ENCODE measurements at places on chromosomes 11 and 22.

- DNase-seq, result no peak
These were observed 35.0 kb upstream of the HIPK3 start for GRCh38 chr11:33222052-33222750.

- DNase-seq, result no peak
These were observed 41.2 kb upstream of the PAK1 start for GRCh38 chr11:77515063-77515462.

GRCh38 chr11:9922806-9923205 lies 258.9 kb downstream of the SWAP70 start:
- peak; percentile 31 for DNase-seq

GRCh38 chr11:119907878-119908572 lies 179.0 kb upstream of the NECTIN1 start:
- peak; percentile 22 for DNase-seq

DNA sequence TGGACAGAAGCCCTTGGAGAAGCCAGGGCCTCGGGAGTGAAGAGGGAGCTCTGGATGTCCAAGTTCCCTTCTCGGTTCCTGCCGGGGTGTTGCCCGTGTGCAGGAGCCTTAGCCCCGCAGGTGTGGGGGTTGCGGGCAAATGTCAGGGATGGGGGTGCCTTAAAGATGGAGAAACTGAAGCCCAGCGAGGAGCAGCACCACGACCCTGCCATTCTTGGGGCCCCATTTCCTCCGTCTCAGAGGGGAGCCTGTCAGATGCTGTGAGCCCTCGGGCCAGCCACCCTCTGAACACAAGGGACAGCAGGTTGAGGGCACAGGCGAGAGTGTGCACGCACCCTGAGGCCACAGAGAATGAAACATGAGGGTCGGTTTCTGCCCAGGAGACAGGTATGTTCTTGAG lies 6.3 kb downstream of the OSBPL5 start:
- no peak for DNase-seq

DNA sequence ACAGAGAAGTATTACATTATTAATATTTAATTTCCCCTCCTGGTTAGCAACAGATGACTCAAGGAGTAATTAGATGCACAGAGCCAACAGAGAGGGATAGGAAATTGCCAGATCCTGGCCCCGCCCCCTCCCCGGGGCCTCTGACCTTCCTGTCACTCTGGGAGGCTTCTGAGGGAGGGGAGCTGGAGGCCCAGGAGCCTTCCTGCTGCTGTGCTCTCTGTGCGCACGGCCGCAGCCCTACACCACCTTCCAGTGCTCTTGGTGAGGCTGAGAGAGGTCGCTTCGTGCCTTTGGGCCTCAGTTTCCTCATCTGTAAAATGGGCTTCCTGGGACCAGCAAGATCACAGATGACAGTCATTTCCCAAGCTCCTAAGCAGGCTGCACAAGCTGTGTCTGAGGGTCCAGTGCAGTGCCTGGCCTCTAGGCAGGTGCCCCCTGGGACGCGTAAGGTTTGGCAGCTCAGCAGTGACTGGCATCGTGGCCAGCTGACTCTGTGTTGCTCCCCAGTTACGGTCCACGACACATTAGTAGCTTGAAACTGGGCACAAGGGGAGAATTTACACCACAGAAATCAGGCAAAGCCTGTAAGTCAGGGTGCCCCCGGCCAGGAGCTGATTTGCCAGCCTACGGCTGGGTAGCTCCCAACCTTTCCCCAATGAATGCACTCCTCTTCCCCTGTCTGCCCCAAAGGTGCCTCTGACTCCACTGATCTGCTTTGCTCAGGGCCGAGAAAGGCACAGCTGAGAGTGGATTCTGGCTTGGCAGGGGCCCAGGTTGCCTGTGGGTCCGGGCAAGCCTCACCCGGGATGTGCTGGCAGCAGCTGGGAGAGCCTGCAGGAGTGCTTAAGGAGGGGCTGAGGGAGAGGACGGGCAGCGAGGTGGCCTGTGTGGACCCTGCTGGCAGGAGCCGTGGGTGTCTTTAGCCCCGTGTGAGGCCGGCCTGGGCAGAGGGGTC lies 2.3 kb downstream of the ADORA2A start:
- no peak for DNase-seq

- DNase-seq, result no peak
These were observed 1.3 kb downstream of the FAM181B start for GRCh38 chr11:82732348-82732733.

DNA sequence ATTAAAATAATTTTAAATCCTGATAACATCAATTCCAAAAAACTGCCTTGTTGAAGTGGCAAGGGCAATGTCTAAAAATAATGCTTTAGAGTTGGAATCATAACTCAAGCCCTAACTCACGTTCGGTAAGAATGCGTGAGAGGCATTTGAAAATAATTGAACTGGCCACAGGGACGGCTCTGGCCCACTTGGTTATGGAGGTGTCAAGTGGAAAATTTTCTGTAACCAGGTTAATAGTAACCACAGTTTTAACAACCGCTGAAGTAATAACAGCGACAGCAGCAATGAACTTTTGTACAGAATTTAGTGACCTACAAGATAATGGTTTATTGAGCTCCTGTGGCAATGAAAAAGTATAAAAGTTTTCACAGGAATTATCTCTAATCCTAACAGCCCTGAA lies 79.4 kb downstream of the ETS1 start:
- no peak for DNase-seq
